ENCODE measurements at places on chromosomes 7 and 10.

GRCh38 chr7:99184532-99185218 lies 23.2 kb downstream of the KPNA7 start:
- no peak for DNase-seq

DNA sequence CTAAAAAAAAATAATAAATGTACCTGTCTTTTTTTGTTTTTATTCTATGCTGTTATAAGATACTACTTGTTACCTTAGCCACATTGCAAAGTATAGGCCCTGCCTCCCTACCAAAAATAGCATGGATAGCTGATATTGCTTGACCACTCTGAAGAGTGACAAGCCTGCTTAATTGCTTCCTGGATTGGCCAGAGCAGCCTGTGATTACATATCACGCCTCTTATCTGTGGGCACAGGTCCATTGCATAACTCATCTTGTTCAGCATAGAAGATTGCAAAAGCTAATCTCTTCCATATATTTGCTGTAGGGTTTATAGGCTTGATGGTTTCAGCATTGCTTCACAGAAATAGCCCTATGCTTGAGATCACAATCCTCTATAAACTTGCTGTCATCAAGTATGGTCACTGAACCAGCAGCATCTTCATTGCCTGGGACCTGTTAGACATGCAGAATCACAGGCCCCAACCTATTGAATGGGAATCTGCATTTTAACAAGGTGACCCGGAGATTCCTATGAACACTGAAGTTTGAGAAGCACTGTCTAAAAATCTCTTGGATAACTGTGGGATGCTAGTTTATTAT lies 280.8 kb upstream of the CDC14C start:
- DNase-seq, result no peak

- no peak for DNase-seq
These were observed 507.2 kb upstream of the FOXK1 start for GRCh38 chr7:4174884-4175283.

- no peak for DNase-seq
These were observed 614.0 kb upstream of the AUTS2 start for GRCh38 chr7:68984306-68984705.

DNA sequence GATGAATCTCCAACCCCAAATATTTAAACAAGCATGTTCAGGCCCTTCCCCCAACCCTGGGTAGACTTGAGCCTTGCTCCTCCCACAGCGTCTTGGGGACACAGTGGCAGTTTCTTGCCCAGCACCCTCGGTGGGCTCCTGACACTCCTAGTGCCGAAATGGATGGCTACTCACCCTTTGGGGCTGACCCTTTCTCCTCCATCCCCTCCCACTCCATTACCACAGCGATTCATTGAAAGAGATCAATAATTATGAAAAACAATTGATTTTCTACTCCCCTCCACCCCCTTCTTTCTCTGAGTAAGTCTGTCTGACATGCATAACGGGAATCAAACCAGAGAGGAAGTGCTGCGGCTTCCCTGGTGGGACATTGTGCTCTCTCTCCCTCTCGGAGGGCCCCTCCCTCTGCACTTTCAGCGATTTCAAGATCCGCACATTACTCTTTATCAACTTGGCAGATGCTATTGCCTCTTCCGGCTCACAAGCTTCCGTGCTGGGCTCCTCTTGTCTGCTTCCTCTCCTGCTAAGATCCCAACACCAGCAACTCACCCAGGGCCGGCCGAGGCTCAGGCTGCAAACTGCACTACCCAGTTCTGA lies 79.0 kb upstream of the PLXNA4 start:
- DNase-seq, result no peak

DNA sequence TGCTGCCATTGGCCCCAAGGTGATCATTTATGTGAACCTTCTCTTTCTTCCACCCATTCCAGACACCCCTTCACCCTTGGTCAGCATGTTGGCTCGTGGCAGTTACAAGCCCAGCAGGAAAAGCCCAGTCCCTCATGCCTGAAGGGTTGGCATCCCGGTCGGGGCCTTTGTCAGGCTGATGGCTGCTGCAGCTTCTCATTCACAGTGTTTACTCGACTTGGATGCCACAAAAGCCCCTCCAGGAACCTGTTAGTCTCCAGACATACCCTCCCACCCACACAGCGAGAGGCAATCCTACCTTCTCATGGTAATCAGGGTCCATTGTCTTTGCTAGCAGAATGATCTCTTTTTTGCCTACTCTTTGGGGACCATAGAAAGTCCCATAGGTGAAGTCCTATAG lies 200.8 kb upstream of the PFKP start:
- DNase-seq, result no peak

- DNase-seq, result no peak
These were observed 191.4 kb upstream of the SVIL start for GRCh38 chr10:29826221-29826620.

- no peak for DNase-seq
These were observed 1.8 kb downstream of the PKD2L1 start for GRCh38 chr10:100328198-100328597.

GRCh38 chr7:98321301-98321700 lies 39.8 kb downstream of the BRI3 start:
- no peak for DNase-seq

GRCh38 chr7:130286881-130287280 lies 6.1 kb upstream of the CPA4 start:
- DNase-seq, result no peak

GRCh38 chr10:131972474-131973071 lies 9.2 kb downstream of the BNIP3 start:
- no peak for DNase-seq

GRCh38 chr7:91520645-91521044 lies 256.4 kb downstream of the FZD1 start:
- DNase-seq, result no peak

GRCh38 chr7:66315192-66315591 lies 110.1 kb downstream of the TPST1 start:
- no peak for DNase-seq

DNA sequence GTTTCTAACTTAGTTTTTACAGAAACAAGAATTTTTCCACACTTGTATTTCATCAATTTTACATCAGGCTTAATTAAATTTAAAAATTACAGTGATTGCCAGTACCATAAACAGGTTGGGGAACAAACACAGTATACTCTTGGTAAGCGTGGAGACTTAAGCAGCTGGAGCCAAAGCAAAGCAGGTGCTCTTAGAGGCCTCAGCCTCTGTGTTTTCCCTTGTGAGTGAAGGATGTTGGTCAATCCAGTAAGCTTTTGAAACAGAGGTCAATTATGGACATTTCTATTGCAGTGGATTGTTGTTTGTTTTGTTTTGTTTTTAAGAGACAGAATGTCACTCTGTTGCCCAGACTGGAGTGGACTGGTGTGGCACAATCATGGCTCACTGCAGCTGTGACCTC lies 100.6 kb upstream of the CELF2 start:
- no peak for DNase-seq

GRCh38 chr10:47193666-47194065 lies 106.3 kb upstream of the GDF10 start:
- DNase-seq, result no peak

GRCh38 chr10:3719024-3719843 lies 65.8 kb downstream of the KLF6 start:
- DNase-seq, result no peak

GRCh38 chr10:6050801-6051445 lies 11.2 kb downstream of the IL2RA start:
- DNase-seq, result no peak

DNA sequence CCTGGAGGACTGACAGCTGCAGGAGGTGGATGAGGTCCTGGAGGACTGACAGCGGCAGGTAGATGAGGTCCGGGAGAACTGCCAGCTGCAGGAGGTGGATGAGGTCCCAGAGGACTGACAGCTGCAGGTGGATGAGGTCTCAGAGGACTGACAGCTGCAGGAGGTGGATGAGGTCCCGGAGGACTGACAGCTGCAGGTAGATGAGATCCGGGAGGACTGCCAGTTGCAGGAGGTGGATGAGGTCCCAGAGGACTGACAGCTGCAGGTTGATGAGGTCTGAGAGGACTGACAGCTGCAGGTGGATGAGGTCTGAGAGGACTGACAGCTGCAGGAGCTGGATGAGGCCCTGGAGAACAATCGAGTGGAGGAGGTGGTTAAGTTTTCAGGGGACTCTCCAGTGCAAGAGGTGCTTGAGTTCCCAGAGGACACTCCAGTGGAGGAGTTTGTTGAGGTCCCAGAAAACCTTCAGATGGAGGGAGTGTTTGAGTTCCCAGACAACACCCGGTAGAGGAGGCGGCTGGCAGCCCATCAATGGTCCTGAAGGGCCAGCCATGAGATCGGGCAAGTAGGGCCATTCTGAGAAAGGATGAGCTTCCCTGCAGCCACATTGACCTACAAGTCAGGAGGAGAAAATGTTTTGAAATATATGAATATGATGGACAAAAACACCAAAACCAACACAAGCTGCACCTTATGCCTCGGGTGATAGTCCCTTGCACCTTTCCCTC lies 4.7 kb upstream of the EIF5AL1 start:
- no peak for DNase-seq

GRCh38 chr7:101162551-101163278 lies 2.7 kb downstream of the VGF start:
- DNase-seq, result no peak

DNA sequence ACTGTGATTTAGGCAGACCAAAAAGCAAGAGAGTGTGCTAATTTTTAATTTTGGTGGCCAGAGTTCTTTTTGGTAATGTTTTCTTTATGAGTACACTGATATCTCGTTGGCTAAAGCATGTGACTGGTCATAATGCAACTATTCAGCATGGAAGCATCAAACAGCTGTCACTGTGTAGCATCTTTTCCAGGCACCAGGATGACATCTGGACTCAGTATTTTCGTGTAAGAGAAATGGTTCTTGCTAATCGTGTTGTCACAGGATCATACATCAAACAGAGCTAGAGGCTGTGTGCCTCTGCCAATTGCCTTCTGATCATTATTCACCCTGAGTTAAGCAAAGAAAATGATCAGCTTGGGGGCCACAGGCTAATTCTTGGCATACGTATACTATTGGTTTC lies 118.9 kb downstream of the SND1 start:
- no peak for DNase-seq

DNA sequence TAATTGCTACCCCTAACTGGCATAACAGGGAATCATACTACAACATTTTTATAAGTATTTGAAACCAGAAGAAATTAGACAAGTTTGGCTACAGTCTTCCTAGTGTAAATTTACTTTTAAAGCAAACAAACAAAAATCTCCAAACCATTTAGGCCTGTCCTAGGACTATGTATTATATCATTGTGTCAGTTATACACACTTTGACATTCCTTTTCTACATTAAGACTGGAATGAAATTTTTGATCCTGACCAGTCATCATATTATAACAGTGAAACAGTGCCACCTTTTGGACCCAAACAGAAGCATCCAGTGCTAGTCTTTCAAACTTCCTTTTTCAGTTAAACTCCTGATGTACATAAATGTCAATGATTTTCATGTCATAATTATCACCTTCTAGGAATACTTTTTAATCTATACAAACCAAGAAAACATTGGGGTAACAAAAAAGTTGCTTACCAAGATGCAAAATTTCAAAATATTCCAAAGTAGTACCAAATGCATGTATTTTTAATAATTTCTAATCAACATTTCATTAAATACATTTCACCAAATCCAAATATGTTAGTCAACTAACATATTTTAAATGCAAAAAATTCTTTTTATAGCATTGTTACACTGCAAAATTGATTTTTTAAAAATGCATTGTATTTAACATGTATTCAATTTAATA lies 75.7 kb downstream of the IMMP2L start:
- peak; percentile 3 for DNase-seq

DNA sequence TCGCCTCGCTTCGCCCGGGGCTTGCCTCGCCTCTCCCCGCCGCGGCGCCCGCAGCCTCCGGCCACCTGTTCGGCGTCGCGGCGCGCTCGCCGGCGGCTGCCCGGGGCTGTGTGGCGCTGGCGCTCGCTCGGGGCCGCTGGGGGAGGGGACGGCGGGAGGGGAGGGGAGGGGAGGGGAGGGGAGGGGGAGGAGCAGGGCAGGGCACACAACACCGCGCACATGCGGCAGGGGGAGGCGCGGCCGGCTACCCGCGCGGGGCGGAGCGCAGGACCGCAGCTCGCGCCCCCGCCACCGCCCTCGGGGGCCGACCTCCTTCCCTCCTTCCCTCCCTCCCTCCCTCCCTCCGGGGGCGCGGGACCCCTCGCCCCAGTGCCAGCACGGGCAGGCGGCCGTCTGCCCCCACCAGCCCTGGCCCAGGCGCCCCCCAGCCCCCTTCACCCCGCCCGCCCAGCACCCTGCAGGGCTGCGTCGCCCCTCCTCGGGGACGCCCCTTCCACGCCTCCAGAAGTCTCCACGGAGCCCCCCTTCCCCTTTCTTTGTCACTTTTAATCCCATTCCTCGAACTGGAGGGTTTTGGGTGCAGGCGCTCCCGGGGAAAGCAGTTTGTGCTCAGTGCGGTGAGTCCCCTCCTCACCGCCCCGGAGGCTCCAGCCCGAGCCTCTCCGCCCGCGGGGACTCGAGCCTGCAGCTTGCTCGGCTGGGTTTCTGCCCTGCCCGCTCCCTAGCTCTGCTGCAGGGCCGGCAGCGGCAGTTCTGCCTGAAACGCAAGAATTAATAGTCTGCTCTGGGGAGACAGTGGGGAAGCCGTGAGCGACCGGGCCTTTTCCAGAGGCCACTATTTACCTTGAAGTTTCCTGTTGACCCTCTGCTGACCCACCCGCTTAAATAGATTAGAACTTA lies at the start of gene PARD3:
Gene PARD3, minus strand, starts transcription at position 112 of the 900 bp plus-strand sequence. CDS start 301 bp downstream, outside the sequence.
- DNase-seq, result peak; percentile 50

DNA sequence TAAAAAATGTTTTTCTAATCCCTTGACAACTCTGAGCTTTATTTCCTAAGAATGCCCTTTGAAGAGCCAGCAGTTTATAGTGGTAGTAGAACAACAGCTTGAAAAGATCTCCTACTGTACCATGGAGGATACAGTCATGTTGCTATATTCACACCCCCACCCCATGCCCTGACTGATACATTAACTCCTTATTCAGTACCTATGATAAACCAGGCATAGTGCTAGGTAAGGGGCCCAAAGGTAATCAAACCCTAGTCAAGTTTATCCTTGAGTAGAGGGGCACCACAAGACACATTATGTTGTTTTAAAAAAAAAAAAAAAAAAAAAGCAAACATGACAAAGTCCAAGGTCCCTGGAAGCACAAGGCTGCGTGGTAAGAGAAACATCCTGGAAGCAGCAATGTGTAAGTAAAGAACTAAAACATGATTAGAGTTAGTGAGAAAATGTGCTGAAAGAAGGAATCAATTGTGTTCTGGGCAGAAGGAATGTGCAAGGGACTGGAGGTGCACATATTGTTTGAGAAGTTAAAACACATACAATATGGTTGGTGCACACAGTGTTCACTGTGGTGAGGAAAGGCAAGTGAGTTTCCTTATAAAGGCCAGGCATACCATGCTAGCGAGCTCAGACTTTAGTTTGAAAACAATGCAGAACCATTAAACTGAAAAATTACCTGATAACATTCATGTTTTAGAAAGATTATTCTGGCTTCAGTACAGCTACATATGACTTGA lies 51.2 kb downstream of the PDE1C start:
- DNase-seq, result no peak

GRCh38 chr10:17562614-17563013 lies 54.6 kb downstream of the HACD1 start:
- no peak for DNase-seq

GRCh38 chr10:75432763-75433162 lies 1.3 kb downstream of the LRMDA start:
- DNase-seq, result no peak

DNA sequence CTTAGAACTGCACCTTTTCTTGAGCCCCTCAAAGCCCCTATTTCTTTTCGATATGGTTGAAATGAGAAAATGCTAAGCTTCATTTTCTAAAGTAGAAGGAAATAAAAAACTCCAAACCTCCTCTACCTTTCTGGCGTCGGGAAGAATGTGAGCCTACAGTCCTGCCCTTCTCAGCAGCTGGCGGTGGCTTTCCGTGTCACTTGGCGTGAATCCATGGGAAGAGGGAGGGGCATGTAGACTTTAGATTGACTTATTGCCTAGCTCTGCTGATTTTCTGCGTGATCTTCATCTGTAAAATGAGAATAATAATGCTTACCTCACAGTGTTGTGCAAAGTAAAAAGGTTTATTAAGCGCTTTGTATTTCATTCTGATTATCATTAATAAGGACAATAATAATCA lies 35.0 kb downstream of the PRR15 start:
- no peak for DNase-seq

Measured in left renal cortex interstitium (tissue), 4 donors.